ENCODE measurements at places on chromosomes 4 and X. TPM values are rescaled to one million over a fixed set of nuclear protein-coding genes. Genes with fewer than 3 reads are reported as not detected.

GRCh38 chr4:28835501-28835900 lies 1884.7 kb upstream of the PCDH7 start:
- H3K27ac ChIP-seq, result no peak overlapping the region
- H3K36me3 ChIP-seq, result no peaks in the 10 kb centered on the region
- no peak for DNase-seq
- no peak overlapping the region for H3K4me3 ChIP-seq
- H3K4me1 ChIP-seq, result no peaks in the 10 kb centered on the region

DNA sequence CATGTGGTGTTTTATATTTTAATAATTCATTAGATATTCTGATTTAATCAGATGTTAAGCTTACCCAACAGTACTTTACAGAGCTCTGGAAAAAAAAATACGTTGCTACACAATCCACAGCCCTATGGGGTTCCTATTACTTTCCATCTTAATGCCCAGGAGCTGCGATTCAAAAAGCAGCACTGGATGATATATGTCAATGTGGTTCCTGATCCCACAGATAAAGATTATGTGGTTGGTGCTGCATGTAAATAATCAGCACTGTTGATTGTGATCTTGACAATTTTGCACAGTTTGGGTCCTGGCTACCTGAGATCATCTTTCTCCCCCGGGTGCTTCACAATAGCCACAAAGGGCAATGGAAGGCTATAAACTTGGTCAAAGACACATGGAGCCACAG lies 72.7 kb upstream of the DCLK2 start:
- peaks cover 4% of the 10 kb centered on the region for H3K4me1 ChIP-seq
- no peak overlapping the region for H3K4me3 ChIP-seq
- peak overlapping the region; percentile 37 for H3K27ac ChIP-seq

DNA sequence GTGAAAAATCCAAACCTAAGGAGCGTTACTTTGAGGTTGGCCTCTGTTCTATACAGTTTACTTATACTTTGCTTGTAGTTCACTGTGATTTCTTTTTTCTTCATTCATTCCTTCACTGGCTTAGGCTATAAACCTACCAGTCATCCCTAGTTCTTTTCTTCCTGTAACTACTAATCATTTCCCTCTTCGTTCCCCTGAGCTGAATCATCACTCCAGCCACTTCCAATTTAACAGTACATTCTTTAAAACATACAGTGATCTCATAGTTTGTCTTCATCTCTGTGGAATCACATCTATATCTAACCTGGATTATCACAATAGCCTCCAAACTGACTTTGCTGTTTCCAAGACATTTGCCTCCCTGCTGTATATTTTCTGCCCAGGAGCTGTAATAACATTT lies 25.2 kb upstream of the NPFFR2 start:
- H3K36me3 ChIP-seq, result no peaks in the 10 kb centered on the region
- no peak overlapping the region for H3K27ac ChIP-seq
- H3K4me3 ChIP-seq, result no peak overlapping the region
- no peaks in the 10 kb centered on the region for H3K4me1 ChIP-seq

DNA sequence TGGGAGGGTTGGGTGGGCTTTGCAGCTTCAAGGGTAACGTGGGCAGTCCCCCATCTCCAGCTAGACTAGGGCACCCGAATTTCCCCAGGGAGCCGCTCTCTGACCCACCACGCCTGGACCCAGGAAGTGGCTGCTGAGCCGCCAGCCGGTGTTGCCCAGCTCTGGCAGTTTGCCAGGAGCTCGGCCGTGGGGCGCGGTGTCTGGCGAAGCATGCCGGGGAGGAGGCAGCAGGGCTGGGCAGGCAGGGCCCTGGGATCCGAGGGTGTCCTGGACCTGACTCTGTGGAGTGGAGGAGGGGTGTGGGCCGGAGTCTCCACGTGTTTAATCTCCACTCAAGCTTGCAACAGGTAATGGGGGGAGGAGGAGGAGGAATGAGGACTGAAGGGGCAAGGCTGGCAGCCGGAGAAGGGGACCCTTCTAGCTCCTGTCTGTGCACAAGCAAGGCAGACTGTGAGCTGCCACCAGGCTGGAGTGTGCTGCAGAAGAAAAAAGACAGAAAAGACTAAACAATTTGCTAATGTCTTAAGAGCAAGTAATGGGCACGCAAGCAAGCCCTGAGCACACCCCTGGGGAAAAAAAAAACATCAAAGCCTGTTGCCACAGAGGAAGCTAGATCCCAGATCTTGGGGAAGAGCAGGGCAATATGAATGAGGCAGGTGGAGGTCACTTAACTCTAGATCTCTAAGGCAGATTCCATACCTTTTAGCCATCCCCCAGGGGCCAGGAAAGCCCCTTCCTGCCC lies 2.4 kb downstream of the LONRF3 start:
- H3K27ac ChIP-seq, result peak overlapping the region; percentile 89
- no peaks in the 10 kb centered on the region for H3K36me3 ChIP-seq
- DNase-seq, result peak; percentile 82
- peaks cover 9% of the 10 kb centered on the region for H3K27me3 ChIP-seq
- peaks cover 6% of the 10 kb centered on the region for H3K4me1 ChIP-seq
- H3K4me3 ChIP-seq, result peak overlapping the region; percentile 38

GRCh38 chr4:11131491-11131890 lies 297.2 kb downstream of the HS3ST1 start:
- no peaks in the 10 kb centered on the region for H3K36me3 ChIP-seq
- H3K27ac ChIP-seq, result no peak overlapping the region
- no peak for DNase-seq
- H3K4me1 ChIP-seq, result peaks cover 3% of the 10 kb centered on the region
- H3K4me3 ChIP-seq, result no peak overlapping the region

GRCh38 chr4:108703966-108704365 lies 53.6 kb downstream of the OSTC start:
- no peak overlapping the region for H3K4me3 ChIP-seq
- no peak overlapping the region for H3K27ac ChIP-seq
- H3K36me3 ChIP-seq, result no peaks in the 10 kb centered on the region
- no peaks in the 10 kb centered on the region for H3K27me3 ChIP-seq

- H3K4me1 ChIP-seq, result no peaks in the 10 kb centered on the region
- no peak overlapping the region for H3K27ac ChIP-seq
- no peaks in the 10 kb centered on the region for H3K27me3 ChIP-seq
- H3K36me3 ChIP-seq, result no peaks in the 10 kb centered on the region
- H3K4me3 ChIP-seq, result no peak overlapping the region
These were observed 582.0 kb upstream of the EPHA5 start for GRCh38 chr4:66252291-66252690.

DNA sequence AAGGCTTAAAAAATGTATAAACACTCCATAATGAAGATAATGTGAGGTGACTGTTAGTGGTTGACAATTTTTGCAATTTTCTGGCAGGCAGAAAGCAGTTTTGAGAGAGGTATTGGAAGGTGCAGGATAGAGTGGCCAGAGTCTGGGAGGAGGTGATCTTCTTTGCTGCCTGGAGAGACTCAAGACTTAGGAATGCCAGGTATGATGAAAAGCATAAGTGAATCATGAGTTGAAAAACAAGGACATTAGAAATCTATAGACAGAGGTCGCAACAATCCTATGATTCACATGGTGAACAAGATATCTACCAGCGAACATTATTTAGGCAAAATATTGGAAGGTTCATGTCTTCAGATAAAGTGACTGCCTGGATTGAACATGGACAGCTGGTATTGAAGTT lies 118.5 kb downstream of the CFAP299 start:
- no peak for DNase-seq
- H3K27ac ChIP-seq, result no peak overlapping the region
- H3K36me3 ChIP-seq, result no peaks in the 10 kb centered on the region
- H3K27me3 ChIP-seq, result no peaks in the 10 kb centered on the region
- no peaks in the 10 kb centered on the region for H3K4me1 ChIP-seq
- no peak overlapping the region for H3K4me3 ChIP-seq

DNA sequence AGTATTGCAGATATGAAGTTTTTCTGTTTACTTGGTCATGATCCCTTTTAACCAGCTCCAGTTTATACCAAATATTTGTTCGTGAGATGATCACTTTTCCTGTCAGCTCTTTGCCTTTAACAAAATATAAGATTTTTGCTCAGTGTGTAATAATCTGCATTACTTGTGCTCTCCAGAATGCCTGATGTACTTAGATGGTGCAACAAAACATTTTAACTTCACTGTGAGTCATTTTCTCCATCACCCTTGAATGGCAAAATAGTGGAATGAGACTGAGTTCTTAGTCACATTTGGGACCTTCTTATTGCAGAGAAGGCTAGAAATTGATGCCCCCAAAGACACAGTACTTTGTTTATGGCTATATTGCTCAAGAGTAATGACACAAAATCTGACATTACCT lies 252.0 kb downstream of the FRMPD4 start:
- no peak overlapping the region for H3K27ac ChIP-seq
- no peaks in the 10 kb centered on the region for H3K4me1 ChIP-seq
- no peak overlapping the region for H3K4me3 ChIP-seq
- no peaks in the 10 kb centered on the region for H3K36me3 ChIP-seq
- no peaks in the 10 kb centered on the region for H3K27me3 ChIP-seq

- H3K27me3 ChIP-seq, result no peaks in the 10 kb centered on the region
- H3K36me3 ChIP-seq, result no peaks in the 10 kb centered on the region
- no peak overlapping the region for H3K27ac ChIP-seq
- no peaks in the 10 kb centered on the region for H3K4me1 ChIP-seq
- DNase-seq, result no peak
These were observed 144.0 kb upstream of the ADAMTS3 start for GRCh38 chr4:72712997-72713396.

DNA sequence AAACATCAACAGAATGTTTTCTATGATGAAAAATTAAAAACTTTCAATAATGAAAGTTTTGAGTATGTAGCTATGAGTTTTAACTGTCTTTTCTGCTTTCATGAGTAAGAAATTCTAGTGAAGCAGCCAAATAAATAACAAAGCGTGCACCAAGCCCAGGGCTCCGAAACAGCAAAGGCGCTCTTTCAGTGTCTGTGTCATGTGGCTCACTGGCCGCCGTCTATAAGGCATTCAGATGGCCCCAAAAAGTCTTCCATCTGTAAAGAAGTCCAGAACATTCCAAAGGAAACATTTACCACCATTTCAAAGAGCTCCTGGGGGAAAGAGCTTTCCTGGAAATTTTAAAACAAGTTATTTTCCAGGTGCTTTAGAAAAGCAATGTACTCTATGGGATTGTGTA lies 139.9 kb downstream of the AFAP1 start:
- H3K27me3 ChIP-seq, result no peaks in the 10 kb centered on the region
- H3K27ac ChIP-seq, result no peak overlapping the region
- no peak for DNase-seq
- H3K36me3 ChIP-seq, result peaks cover 31% of the 10 kb centered on the region
- H3K4me1 ChIP-seq, result no peaks in the 10 kb centered on the region

DNA sequence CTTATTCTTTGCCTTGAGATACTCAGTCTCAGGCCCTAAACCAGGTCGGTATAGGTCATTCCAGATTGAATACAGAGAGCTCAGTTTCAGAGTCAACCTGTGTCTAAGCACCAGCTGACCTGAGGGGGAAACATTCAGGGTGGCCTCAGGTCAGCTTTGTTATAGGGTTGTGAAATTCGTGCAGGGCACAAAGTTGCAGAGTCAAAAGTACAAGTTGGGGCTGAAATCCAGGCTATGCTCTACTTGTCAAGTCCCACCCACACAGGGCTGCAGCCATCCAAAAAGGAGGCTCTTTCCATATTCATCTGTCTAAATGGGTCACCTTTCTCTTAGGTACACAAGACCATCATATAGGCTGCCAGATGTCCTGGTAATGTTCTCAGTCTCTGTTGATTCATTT lies 89.7 kb downstream of the ITIH6 start:
- H3K4me3 ChIP-seq, result no peak overlapping the region
- no peak overlapping the region for H3K27ac ChIP-seq
- no peaks in the 10 kb centered on the region for H3K4me1 ChIP-seq
- no peaks in the 10 kb centered on the region for H3K36me3 ChIP-seq

- no peaks in the 10 kb centered on the region for H3K4me1 ChIP-seq
- no peak overlapping the region for H3K4me3 ChIP-seq
- DNase-seq, result no peak
- no peaks in the 10 kb centered on the region for H3K36me3 ChIP-seq
- no peaks in the 10 kb centered on the region for H3K27me3 ChIP-seq
These were observed 38.5 kb downstream of the LAMTOR3 start for GRCh38 chr4:99855678-99856077.

- H3K27ac ChIP-seq, result no peak overlapping the region
- H3K4me3 ChIP-seq, result no peak overlapping the region
- H3K36me3 ChIP-seq, result no peaks in the 10 kb centered on the region
- no peaks in the 10 kb centered on the region for H3K27me3 ChIP-seq
- no peak for DNase-seq
These were observed 148.8 kb downstream of the CPEB2 start for GRCh38 chr4:15151033-15151432.

DNA sequence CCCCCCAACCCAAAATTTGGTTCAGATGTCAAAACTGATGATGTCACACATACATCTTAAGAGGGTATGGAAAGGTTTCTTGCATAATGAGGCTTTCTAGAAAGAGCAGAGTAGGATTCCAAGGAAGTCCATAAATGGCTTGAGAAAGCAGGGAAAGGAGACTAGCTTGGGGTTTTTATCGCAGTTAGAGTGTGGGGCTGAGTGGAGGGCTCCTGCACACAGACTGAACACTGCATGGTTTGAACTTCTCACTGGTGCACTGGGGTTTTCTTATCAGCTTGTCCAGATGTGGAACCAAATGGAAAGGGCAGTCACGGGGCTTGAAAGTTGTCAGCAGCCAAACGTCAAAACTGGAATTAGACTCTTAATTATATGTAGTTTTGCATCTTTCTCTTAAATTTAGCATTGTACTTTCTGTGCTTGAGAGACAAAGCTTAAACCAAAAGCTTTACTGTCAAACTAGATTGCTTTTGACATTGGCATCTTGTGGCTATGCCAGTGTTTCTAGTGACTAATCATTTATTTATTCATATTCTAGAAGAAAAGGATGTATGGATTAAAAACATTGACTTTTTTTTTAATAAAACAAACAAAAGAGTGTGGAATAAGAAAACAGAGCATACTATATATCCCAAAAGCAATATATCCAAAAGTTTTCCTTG lies 78.3 kb upstream of the STIM2 start:
- H3K27ac ChIP-seq, result no peak overlapping the region
- H3K4me1 ChIP-seq, result no peaks in the 10 kb centered on the region

- no peak overlapping the region for H3K4me3 ChIP-seq
- no peaks in the 10 kb centered on the region for H3K36me3 ChIP-seq
- H3K27ac ChIP-seq, result peak overlapping the region; percentile 4
- DNase-seq, result peak; percentile 20
- H3K27me3 ChIP-seq, result no peaks in the 10 kb centered on the region
- no peaks in the 10 kb centered on the region for H3K4me1 ChIP-seq
These were observed 452.4 kb downstream of the BCOR start for GRCh38 chrX:39645178-39645895.

GRCh38 chrX:129925305-129926092 lies 19.5 kb downstream of the UTP14A start:
- peak; percentile 75 for DNase-seq
- no peak overlapping the region for H3K4me3 ChIP-seq
- H3K27me3 ChIP-seq, result no peaks in the 10 kb centered on the region
- H3K4me1 ChIP-seq, result no peaks in the 10 kb centered on the region
- no peak overlapping the region for H3K27ac ChIP-seq
- no peaks in the 10 kb centered on the region for H3K36me3 ChIP-seq

The TSPAN7 gene
- 170 TPM for total RNA-seq

The GPAT3 gene
- 32.4 TPM for total RNA-seq

The ENPEP gene
- total RNA-seq, result 6.2 TPM

The RNF175 gene
- not detected for total RNA-seq

The CXCL9 gene
- not detected for total RNA-seq

The MAGED4 gene
- total RNA-seq, result 0.68 TPM

The SPOCK3 gene
- not detected for total RNA-seq

The OR13H1 gene
- total RNA-seq, result not detected

The HNRNPH2 gene
- 21.1 TPM for total RNA-seq
